Mammary epithelial cell (primary cell): ENCODE measurements at places on chromosomes 2 and 18.

DNA sequence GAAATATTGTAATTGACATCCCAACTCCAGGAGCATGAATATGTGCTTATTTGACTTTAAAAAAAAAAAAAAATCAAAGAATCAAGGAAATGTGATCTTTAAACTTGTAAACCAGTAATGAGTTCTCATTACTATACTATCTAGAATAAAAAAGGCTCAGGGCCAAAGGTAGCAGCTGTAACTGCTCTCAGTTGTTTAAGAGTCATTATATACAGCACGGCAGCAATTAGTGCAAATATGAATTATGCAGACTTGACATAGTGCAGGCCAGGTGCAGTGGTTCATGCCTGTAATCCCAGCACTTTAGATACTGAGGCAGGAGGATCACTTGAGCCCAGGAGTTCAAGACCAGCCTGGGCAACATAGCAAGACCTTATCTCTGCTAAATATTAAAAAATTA lies 125.7 kb upstream of the TTC39C start:
- DNase-seq = no peak

GRCh38 chr2:98907385-98907784 lies 28.6 kb downstream of the CRACDL start:
- no peak for DNase-seq

GRCh38 chr18:36321658-36322407 lies 24.3 kb downstream of the FHOD3 start:
- DNase-seq = peak; percentile 64

- no peak for DNase-seq
These were observed 344.8 kb downstream of the MTX2 start for GRCh38 chr2:176614049-176614448.

DNA sequence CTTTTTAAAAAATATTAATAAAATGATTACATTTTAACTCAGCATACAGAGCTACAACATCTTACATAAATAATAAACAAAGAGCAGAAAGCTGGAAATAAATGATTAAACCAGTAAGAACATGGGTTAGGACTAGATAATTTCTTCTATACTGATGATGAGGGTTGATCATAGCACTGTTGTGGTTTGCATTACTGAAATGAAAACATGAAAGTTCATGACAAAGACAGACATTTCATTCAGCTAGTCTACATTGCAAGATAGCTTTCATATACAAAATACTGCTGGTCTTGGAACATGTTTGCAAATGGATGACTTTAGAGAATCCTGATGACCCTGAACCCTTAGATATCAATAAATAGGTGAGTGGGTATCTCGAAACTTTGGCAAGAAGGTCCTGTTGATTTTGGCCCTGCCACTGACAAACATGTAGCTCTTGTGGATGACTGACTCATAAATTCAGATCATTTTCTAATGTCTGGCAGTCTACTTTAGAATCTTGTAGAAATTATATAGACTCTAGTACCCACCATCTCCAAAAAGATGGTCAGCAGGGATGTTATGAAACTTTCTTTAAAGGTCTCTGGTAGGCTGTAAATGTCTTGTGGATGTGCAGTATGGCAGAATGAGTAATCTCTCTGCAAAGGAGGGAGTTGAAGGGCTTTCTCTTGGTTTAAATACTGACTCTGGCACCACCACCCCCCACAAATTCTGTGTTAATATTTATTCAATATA lies 15.5 kb upstream of the CDC42EP3 start:
- DNase-seq = no peak

GRCh38 chr2:229882583-229882982 lies 39.2 kb downstream of the TRIP12 start:
- no peak for DNase-seq

DNA sequence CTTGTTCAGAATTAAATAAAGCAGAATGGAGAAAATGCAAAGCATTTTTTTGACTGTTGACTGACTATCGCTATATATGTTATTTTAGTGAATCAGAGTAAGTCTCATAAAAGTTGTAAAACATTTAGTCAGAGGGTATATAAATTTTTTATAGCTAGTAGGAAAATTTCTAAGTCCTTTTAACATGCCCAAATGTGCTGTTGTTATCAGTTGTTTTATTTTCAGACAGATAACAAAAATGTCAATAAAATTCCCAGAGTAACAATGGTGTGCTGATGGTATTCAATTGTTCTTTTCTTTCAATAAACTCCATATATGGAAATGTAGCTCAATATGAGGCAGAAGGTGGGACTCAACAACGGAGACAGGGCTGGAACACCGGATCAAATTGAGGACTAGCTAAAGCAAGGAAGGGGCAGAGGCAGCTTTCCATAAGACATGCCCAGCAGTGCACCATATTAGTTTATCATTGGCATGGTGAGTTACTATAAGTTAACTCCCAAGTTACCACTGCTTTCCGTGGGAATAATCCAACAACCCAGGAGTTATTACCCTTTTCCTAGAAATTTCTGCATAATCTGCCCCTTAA lies 26.6 kb downstream of the GULP1 start:
- DNase-seq = no peak

- no peak for DNase-seq
These were observed 301.1 kb upstream of the TANK start for GRCh38 chr2:160859096-160859495.

DNA sequence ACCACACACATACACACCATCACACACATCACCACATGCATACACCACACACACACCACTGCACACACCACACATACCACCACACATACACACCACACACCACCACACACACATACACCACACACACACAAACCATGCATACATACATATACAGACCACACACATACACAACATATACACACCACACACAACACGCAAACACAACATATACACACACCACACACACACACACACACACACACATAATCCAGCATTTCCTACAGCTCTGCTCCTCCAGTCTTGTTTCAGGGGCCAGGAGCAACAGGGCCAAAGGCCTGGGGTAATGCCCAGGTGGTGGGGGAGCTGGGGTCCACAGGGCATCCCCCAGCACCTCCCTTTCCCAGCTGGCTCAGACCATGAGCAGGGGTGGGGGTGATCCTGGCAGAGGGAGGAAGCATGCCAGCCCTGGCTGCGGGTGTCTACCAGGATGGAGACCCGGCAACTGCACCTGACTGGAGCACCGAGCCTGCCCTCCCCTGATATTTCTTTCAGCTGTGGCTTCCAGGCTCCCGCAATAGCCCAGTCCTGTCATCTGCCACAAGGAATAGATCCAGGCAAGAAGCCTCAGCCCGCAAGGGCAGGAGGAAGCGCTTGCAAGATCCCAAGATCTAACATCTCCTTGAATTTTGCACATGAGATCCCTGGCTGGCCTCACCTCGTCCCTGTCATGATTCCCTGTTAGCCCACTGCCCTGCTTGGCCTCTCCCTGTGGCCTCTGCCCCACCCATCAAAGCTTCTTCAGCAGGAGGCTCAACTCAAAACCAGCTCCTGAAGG lies 196.9 kb downstream of the TNS1 start:
- DNase-seq = no peak

- DNase-seq = peak; percentile 42
These were observed 44.6 kb downstream of the HAUS1 start for GRCh38 chr18:46148810-46149209.

- no peak for DNase-seq
These were observed 39.9 kb upstream of the DARS1 start for GRCh38 chr2:136025057-136025973.

GRCh38 chr2:53302455-53302854 lies 465.1 kb upstream of the CHAC2 start:
- no peak for DNase-seq

- DNase-seq = peak; percentile 99
These were observed 1.7 kb upstream of the PER2 start for GRCh38 chr2:238290091-238290509.

- DNase-seq = no peak
These were observed 67.0 kb downstream of the PSMG2 start for GRCh38 chr18:12769644-12770440.

- no peak for DNase-seq
These were observed 236.4 kb downstream of the HDAC4 start for GRCh38 chr2:239164335-239164871.

- no peak for DNase-seq
These were observed 786 bp downstream of the TET3 start for GRCh38 chr2:73985308-73986084.

GRCh38 chr2:110768591-110768990 lies 36.2 kb downstream of the ACOXL start:
- DNase-seq = no peak

- DNase-seq = no peak
These were observed 47.8 kb downstream of the INPP4A start for GRCh38 chr2:98492441-98492840.

- no peak for DNase-seq
These were observed 337.6 kb upstream of the FIGN start for GRCh38 chr2:164073101-164074074.

DNA sequence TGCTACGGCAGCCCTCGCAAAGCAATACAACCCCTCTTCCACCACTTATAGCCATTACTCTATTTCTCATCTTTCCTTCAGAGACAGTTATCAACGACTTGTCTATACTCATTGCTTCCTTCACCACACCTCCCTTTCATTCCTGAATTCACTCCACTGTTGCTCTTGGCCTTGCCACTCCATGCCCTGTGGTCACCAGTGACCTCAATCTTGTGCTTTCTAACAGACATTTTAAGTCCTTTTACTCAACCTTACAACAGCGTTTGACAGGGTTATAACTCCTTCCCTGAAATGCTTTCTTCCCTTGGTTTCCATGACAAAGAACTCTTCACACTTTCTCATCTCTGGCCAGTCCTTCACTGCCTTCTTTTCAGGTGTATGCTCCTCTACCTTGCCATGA lies 90.6 kb upstream of the CCDC141 start:
- no peak for DNase-seq

DNA sequence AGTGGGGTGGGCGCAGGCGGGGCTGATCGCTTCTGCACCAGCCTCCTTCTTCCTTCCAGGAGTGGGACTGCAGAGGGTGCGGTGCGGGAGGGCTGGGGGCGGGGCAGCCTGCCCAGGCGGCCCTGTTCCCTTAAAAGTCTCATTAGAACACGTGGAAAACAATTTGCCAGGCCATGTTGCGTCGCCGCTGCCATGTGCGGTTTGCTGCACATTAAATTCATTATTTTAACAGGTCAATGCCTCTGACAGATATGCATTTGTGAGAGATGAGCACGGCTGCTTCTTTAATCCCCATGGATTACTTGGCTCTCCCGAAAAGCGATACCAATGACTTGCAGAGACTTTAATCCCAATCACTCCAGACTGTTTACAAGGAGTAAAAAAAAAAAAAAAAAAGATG lies 139.0 kb downstream of the CELF4 start:
- no peak for DNase-seq

- no peak for DNase-seq
These were observed 6.2 kb upstream of the SPOPL start for GRCh38 chr2:138495384-138495783.

DNA sequence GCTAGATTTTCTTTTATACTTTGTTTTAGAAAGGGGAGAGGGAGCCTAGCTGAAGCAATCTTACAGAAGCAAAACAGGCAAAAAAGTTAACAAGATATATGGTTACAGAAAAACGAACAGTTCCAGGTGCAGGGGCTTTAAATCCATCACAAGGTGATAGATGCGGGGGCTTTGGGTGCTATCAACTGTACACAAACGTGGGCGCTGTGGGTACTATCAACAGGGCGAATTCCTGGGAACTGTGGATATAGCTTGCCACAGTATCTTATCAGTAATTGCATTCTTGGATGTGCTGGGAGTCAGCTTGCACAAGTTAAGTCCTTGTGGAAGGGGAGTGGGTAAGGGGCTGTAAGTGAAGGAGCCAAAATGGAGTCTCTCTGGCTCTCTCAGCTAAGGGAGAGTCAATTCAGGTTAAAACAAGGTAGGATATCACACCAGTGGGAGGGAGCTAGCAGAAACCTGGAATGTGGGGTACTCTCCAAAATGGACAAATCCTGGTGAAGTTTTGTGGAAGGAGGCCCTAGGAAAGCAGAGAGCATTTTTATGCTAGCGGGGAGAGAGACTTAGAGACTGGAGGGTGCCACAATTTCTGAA lies 325.8 kb upstream of the SPHKAP start:
- no peak for DNase-seq

- no peak for DNase-seq
These were observed 162.3 kb downstream of the RTN4 start for GRCh38 chr2:54887850-54888545.

DNA sequence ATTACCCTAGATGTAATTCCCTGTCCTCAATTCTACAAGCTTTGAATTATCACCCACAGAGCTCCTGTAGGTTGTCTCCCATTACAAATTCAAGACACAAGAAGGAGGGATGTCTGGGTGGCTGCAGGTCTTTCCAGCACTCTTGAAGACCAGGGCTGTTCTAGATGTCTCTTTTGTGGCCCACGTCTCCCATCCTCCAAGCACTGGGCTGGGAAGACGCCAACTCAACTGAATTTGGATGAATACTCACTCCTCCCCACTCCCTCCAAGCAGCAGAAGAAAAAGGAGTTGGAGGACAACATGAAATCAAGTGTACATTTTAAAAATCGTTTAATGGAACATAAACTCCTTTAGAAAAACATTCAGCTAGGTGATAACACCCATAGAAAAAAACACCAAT lies 31.2 kb downstream of the SMAD7 start:
- DNase-seq = no peak

DNA sequence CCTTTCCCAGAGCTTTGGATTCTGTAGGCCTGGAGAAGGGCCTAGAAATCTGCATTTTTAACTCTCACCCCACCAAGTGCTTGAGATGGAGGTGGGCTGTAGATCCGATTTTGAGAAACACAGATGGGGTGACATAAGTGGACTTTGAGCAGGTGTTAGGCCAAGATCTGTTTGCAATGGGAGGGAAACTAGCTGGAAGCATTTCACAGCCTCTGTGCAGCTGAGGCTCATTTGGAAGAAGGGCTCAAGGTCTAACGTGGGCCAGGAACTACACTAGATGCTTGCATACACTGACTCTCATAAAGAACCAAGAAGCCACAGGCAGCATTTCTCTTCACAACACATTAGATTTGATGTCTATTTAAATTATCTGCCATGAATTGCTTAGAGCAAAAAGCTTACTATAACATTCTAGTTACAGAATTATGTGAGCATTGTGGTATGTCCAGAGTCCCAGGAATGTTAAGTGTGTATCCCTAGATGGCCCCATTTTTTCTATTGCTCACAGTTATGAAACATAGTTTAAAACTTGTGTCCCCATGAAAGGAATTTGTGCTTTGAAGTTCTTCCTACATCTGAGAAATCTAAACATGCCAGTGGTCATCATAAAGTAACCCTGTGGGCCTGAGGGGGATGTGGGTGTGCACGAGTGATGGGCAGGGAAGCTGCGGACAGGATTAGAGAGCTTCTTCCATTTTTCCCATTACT lies 77.2 kb downstream of the CD28 start:
- no peak for DNase-seq
